ENCODE measurements at places on chromosomes 11 and 22.

- DNase-seq: no peak
These were observed 32.7 kb upstream of the TXNRD2 start for GRCh38 chr22:19974268-19974861.

DNA sequence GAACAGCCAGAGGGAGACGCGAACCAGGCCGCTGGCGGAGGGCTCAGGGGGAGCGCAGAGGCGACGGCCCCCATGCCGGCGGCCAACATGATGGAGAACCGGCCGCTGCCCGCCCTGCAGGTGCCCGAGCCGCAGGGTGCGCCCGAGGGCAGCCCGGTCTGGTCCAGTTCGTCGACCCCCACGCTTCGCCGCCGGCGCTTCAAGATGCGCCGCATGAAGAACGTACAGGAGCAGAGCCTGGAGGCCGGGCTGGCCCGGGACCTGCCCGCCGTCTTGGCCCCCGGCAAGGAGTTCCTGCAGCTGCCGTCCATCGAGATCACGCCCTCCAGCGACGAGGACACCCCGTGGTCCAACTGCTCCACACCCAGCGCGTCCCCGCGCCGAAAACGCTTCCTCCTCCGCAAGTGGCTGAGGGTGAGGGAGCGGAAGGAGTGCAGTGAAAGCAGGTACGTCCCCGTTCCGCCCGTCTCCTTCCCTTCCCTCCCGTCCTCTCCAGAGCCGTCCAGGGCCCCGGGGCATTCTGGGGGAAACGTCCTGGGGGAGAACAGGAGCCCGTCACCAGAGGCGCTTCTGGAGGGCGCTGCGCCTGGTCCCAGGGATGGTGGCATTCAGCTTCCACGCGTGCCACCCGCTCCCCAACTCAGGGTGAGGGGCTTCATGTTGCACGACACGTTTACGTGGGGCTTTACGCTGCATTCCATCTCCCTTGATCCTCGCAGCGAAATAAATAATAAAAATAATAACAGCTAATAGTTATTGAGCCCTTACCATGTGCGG, 840 bp downstream of the GRAMD1B start:
- DNase-seq: no peak

- DNase-seq: no peak
These were observed 132.6 kb upstream of the HSD17B12 start for GRCh38 chr11:43547889-43548381.

DNA sequence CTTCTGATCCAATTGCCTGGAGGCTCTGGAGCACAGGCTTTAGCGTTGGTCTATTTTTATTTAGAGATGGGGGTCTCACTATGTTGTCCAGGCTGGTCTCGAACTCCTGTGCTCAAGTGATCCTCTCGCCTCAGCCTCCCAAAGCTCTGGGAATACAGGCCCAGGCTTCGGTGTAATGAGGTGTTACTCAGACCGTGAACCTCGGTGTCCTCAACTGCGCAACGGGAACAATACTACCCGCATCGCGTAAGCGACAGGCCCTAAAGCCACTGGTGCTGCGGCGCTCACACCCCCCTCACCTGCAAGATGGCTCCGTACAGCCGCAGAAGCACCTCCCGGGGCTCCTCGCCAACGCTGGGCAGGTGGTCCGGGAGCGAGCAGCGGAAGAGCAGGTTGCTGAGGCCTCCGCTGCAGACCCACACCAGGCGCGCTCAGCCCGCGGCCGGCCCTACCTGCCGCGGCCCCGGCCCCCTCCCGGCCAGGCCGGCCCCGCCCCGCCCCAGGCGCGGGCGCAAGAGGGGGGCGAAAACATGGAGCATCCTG, 628 bp downstream of the CHKB start:
- DNase-seq: no peak

DNA sequence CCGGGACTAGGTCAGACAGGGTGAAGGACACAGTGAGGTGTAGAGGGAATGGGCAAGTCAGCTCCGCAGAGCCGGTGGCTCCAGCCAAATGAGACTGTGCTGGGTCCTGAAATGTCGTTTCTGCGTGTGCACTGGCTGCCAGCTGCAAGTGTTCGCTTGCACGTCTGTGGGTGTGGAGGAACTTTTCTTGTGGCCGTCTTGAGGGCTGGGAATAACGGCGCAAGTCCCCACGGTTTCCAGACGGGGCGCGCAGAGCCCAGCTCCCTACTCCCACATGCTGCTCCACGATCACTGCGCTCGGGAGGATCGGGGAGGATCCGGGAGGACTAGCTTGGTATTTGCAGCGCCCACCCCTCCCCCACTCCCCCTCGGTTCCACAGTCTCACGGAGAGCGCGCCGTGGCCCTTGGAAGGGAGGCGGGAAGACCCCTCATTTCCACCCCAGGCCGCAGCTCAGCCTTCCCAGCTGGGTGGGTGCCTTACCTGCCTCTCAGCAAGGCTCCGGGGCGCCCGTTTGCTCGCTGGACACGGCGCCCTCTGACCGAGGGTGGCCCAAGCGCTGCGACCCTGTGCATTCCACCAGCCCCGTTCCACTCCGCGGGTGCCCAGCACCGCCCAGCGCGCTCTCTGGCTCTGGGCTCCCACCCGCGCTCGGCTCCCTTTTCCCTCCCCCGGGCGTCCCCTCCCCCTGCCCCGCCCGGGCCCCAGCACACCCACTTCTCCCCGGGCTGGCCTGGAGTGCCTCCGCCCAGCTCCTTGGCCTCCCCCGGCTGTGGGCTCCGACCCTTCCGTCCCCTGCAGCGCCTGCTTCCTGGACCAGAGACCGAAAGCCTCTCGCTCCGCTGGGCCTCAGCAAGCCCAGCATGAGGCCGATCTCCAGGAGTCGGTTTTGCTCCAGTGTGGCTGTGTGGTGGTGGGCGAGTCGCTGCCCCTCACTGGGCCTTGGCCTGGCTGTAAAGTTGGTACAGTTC, at the start of gene KCNE3:
TSS of gene KCNE3 (minus strand) at position 634 of the 970 bp plus-strand sequence. CDS start 9,986 bp downstream, outside the sequence.
- no peak for DNase-seq

- peak; percentile 6 for DNase-seq
These were observed 368.6 kb downstream of the OPCML start for GRCh38 chr11:133163463-133164419.
